GM12864 (cell line): ENCODE measurements at places on chromosomes 13 and 19.

DNA sequence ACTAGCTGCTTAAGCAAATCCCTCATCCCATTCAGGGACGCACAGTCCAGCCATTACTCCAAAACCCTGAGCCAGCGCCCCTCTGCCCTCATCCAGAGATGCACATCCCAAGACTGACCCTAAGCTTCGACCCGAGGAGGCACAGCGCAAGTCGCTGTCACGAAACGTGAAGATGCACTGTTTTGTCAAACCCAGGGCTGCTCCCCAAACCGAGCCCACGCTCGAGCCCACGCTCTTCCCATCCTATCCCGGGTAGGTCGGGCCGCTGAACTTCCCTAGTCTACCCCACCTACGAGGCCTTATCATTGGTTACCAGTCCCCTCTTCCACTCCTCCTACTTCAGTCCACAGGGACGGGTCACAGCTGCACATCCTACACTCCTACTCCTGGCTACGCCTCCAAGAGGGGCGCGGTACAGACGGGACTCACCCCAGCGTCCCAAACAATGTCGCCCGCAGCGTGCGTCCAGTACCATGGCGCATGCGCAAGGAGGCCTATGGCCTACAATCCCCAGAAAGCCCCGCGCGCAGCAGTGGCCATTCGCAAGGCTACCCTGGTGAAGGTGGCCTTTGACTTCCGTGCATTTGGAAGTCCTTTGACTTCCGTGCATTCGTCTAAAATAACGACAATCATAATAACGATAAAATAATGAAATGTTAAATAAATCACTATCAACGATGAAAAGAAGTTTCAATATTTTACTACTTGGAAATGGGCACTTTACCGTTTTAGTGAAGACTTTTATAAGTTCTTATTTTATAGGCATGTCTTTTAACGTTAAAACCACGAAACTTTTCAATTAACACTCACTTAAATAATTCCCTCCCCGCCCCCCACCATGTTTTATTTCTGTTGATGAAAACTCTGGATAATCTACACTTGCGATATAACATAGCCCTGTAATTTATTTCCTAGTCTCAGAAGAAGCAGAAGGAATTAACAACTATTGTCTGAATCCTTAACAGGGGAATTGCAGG, at the start of gene ZNF285:
TSS of gene ZNF285 (minus strand) at position 470 of the 977 bp plus-strand sequence. CDS start 4,395 bp downstream, outside the sequence.
- DNase-seq, result no peak

- no peak for DNase-seq
These were observed 636.1 kb upstream of the GPC6 start for GRCh38 chr13:92590503-92590908.

GRCh38 chr19:35284153-35285094, 2.1 kb downstream of the HAMP start:
- no peak for DNase-seq

GRCh38 chr13:32650705-32651311, 64.6 kb downstream of the PDS5B start:
- peak; percentile 60 for DNase-seq

- DNase-seq, result no peak
These were observed 49.0 kb downstream of the BRD4 start for GRCh38 chr19:15283141-15283883.

GRCh38 chr13:106274551-106275203, 260.8 kb downstream of the EFNB2 start:
- no peak for DNase-seq

- DNase-seq, result peak; percentile 21
These were observed 22.3 kb downstream of the TMEM161A start for GRCh38 chr19:19115954-19116353.

GRCh38 chr13:63209330-63210017, 1793.8 kb upstream of the PCDH20 start:
- DNase-seq, result no peak

GRCh38 chr19:44303976-44304568, 753 bp downstream of the ZNF235 start:
- no peak for DNase-seq

DNA sequence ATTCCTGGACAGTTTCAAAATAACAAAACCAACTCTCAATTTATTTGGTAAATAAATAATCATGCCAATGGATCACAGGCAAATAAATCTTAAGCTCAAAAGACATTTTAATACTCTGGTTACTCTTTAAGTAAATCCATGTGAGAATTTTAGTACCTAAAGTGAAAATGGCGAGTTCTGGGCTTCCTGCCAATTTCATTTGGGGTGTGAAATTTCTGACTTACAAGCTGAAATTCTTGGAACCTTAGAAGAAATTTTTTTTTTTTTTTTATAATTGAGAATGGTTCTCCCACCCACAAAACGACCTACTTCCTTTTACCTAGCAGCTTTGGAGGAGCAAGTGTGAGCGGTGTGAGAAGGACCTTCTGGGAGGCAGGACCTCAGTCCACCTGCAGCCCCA, 354.5 kb upstream of the NBEA start:
- DNase-seq, result no peak

- no peak for DNase-seq
These were observed 809 bp downstream of the TDRD12 start for GRCh38 chr19:32720216-32720935.

GRCh38 chr13:71672512-71672911, 194.5 kb downstream of the DACH1 start:
- no peak for DNase-seq

DNA sequence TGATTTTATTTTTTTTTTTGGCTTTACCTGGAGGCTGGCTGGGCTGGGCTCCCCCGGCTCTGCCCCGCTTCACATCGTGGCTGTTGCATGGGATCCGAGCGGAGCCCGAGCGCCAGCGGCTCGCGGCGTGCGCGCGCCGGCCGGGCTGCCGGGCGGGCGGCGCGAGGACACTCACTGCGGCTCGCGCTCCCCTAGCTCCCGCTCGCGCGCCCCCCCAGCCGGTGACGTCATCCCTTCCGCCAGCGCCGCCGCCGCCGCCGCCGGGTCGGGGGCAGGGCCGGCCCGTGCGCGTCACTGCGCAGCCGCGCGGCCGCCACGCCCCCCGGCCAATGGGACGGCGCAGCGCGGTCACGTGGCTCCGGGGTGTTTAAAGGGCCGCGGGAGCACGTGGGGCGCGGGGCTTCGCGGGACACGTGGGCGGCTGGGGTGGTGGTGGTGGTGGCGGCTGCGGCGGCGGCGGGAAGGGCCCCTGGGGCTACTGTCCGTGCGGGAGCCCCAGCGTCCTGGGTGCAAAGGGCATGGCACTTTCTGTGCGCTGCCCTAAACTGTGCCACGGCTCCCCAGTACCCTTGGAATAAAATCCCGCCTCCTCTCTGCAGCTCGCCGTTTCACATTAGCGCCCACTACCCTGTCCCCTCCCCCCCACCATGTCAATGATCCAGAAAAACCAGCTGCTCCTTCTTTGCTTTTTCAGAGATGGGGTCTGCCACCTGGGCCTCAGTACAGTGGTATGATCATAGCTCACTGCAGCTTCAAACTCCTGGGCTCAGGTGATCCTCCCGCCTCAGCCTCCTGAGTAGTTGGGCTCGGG, at the start of gene PTPRS:
TSS of gene PTPRS (minus strand) at position 176 of the 811 bp plus-strand sequence. CDS start 54,672 bp downstream, outside the sequence.
- DNase-seq, result no peak
